ENCODE measurements at places on chromosomes 13 and 19. TPM values are rescaled to one million over a fixed set of nuclear protein-coding genes. Genes with fewer than 3 reads are reported as not detected.

- peak; percentile 56 for DNase-seq
Measured at GRCh38 chr19:5974721-5975387, 3.1 kb downstream of the RANBP3 start.

DNA sequence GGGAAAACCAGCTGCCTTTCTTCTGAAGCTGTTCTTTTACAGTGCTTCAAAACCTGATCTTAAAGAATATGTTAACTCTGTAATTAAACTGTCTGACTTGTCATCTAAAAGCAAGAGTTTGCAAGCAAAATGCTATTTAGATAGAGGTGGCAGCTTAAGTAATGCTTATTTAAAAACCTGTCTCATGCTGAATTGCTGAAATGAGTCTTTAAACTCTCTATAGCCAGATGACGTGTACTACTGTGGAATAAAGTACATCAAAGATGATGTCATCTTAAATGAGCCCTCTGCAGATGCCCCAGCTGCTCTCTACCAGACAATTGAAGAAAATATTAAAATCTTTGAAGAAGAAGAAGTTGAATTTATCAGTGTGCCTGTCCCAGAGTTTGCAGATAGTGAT lies 22.9 kb downstream of the ITM2B start:
- no peak for DNase-seq

The EHD2 gene
- total RNA-seq, result 144 TPM

GRCh38 chr19:54206030-54206830 lies 5.6 kb downstream of the RPS9 start:
- peak; percentile 8 for DNase-seq

The CEACAM20 gene
- total RNA-seq, result not detected

The C5AR2 gene
- total RNA-seq, result 2.5 TPM

- DNase-seq, result no peak
Measured at GRCh38 chr19:50480281-50481111, 3.8 kb upstream of the GARIN5A start.

DNA sequence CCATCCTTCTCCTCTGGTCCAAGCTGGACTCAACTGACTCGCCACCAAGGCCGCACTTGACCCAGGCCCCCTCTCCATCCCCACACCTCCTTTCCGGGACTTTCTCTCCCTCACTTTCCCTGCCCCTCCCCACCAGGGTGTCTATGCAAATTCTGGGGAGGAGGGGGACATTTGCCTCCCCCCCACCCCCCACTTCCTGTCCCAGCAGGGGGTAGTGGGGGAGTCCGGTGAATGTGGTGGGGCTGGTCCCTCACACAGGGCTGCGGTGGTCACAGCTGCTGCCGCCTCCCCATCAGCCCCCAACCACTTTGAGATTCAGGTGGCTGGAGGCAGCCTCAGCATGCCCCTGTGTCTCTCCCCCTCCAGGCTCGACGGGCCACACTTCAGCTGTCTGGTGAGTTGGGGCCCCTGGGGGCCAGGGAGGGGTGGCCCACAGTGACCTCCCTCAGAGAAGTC lies 870 bp downstream of the SPIB start:
- DNase-seq, result no peak

The MAP4K1 gene
- total RNA-seq, result under 0.01 TPM

The SPACA4 gene
- total RNA-seq, result not detected

DNA sequence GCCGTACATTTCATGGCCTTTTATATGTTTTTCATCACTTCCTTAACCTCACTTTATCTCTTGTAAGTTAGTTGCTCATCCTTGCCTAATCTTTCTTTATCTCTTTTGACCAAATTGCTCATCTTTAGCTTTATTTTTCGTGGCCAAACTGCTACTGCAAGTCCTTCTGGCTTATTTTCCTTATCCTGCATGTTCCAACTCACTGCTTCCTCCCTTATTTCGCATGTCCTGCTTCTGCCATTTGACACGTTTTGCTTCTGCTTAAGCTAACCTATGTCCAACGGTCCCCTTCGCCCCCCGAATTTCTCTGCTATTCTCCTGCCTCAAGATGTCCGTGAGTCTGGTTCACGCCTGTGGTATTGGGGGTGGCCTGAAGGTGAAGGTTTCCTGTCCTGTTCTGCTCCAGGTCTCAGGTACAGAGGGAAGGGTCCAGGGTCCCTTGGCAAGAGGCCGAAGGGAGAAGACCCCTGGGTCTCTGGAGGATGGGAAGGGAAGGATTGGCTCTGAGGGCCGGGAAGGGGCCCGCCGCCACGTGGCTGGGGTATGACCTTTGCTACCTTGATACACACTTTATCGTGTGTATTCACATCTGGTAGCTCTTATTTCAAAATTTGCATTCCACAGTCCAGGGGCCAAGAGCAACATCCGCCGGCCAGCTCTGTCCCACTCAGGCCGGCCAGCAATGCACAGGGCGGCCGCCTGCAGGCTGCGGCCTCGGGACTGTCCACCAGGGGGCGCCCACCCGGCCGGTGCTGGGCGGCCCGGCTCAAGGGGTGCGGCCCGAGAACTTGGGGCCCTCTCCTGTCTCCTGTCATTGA lies 2.9 kb upstream of the C19orf85 start:
- peak; percentile 99 for DNase-seq

DNA sequence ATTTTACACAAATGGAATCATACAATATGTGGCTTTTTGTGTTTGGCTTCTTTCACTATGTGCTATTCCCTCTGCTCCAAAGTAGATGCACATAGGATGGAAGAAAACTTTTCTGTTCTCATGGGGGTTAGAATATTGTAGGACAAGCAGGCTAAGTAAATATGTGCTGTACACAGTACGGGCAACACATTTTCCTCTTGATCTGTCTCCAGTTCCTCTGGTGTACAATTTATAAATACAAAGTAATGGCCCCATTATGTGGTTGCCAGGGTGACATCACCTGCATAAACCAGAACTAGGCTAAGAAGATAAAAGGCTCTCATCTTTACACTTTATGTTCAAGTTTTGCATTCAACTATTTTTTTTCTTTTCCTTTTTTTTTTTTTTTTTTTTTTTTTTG lies 41.0 kb upstream of the SOX21 start:
- no peak for DNase-seq

DNA sequence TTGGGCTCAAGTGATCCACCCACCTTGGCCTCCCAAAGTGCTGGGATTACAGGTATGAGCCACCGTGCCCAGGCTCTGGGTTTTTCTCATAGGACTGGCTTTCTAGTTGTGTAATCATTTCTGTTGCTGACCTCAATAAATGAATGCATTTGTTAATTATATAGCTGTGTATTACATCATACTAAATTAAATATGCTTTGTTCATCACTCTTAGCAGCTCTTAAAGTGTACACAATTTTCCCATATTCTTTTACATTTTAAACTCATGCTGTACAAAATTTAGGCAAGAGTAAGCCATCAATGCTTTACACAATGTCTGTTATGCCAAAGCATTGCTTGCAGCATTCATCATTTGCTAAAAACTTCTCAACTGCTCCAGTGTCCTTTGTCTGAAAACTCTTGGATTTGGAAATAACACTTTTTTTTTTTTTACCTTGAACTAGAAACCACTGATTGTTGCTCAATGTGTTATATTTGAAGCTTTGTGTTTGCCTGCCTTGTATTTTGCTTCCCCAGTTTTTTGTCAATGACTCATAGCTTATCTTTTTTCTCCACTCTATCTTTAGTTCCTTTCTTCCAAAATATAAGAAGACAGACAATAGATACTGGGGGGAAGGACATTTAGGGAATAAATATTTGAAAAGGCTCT lies 31.4 kb downstream of the CCDC122 start:
- DNase-seq, result peak; percentile 47

GRCh38 chr19:2187159-2187558 lies 23.4 kb downstream of the DOT1L start:
- no peak for DNase-seq

GRCh38 chr13:26719356-26719945 lies 41.1 kb downstream of the GPR12 start:
- DNase-seq, result no peak

GRCh38 chr13:64900039-64900438 lies 2330.1 kb downstream of the PCDH9 start:
- no peak for DNase-seq

DNA sequence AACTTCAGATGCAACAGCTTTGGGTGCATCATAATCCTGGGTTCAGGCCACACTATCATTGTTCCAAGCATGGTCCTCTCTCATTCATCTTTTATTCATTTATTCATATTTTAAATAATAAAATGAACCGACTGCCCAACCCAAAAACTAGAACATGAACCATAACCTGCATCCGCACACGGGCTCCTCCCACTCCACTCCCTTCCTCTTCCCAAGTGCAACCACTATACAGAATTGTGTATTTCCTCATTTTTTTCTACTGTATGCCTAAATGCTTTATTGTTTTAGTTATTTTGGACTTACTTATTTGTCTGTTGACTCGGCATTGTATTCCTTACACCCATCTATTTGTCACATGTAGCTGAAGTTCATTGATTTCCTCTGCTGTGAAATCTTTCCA lies 30.7 kb upstream of the POMP start:
- DNase-seq, result no peak

- peak; percentile 72 for DNase-seq
Measured at GRCh38 chr19:45391346-45391745, 13.5 kb downstream of the PPP1R13L start.

The CD70 gene
- 0.29 TPM for total RNA-seq

The ATP4B gene
- not detected for total RNA-seq

Measured in osteoblast (primary cell).